T-cell (primary cell): ENCODE measurements at places on chromosomes 2 and 18.

GRCh38 chr18:11883153-11883552 lies 25.0 kb downstream of the MPPE1 start:
- no peak for DNase-seq

- DNase-seq = no peak
Observed at GRCh38 chr18:11073971-11074370, 75.4 kb downstream of the PIEZO2 start.

- DNase-seq = no peak
Observed at GRCh38 chr2:67880291-67880761, 182.5 kb downstream of the C1D start.

DNA sequence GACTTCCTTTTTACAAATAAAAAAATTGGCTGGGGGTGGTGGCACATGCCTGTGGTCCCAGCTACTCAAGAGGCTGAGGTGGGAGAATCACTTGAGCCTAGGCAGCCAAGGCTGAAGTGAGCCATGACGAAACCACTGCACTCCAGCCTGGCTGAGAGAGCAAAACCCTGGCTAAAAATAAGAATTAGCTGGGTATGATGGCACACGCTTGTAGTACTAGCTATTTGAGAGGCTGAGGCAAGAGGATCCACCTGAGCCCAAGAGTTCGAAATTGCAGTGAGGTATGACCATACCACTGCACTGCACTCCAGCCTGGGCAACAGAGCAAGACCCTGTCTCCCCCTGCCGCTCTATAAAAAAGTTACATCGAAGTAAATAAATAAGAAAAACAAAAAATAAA lies 33.7 kb downstream of the GFPT1 start:
- no peak for DNase-seq

DNA sequence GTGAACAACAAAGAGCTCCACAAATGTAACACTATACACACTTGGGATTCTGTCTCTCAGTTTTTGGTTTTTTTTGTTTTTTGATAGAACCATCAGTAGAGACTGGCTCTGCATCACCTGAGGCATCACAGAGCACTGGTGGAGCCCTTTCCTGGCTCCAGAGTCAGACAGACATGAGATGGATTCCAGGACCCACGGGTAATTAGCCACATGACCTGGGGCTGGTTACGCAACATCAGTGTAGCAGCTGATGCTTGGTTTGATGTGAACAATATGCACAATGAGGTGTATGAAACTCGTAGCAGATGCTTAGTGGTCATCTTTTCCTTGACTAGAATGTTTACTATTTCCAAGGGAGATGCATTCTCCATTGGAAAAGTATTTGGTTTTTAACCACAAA lies 40.7 kb downstream of the CMPK2 start:
- no peak for DNase-seq

GRCh38 chr2:240873098-240873788 lies 4.6 kb downstream of the AGXT start:
- DNase-seq = no peak

- DNase-seq = no peak
Observed at GRCh38 chr2:119366161-119366648, 429 bp downstream of the C2orf76 start.

DNA sequence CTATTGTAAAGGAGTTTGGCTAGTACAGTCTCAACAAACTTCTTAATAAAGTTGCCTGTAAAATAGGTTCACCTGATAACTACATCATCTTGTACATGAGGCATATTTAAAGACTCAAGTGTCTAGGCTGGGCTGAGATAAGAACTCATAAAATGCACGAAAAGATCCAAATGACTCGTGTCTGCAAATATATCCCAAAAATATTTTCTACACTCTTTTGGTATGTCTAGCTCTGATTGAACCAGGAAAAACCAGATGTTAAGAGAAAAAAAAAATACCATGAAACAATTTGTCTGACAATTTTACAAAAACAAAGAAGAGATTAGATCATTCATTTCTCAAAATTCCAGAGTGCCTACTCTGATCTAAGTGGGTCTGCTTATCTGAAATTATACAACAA lies 166.9 kb upstream of the OSR1 start:
- no peak for DNase-seq

DNA sequence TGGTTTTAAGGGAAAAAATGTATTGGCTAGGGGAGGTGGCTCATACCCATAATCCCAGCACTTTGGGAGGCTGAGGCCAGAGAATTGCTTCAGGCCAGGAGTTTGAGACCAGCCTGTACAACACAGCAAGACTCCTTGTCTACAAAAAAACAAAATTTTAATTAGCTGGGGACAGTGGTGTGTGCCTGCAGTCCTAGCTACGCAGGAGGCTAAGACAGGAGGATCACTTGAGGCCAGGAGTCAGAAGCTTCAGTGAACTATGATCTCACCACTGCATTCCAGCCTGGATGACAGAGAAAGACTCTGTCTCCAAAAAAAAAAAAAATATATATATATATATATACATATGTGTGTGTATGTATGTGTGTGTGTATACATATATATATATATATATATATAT lies 18.5 kb downstream of the CCDC88A start:
- DNase-seq = no peak

DNA sequence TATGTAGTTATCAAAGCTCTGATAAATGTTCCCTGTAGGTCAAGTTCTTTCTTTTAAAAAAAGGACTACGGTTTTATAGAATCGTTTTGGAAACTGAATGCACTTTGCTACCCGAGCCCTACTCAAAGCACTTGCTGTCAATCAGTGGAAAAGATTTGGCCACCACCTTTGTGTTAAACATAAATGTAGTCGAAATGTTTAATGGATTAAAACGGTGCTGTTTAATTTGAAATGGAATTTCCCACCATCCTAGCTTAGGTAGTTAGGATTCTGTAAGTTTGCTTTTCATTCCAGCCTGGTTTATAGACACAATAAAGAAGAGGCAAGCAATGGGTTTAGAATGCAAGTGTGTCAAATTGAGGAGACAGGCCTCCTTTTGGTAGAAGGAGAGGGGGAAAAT lies 69.4 kb upstream of the MMADHC start:
- DNase-seq = no peak

GRCh38 chr2:183093857-183094657 lies 15.5 kb downstream of the DUSP19 start:
- no peak for DNase-seq

- no peak for DNase-seq
Observed at GRCh38 chr18:10152475-10152874, 238.7 kb downstream of the VAPA start.

GRCh38 chr18:59555995-59556659 lies 141.1 kb downstream of the CCBE1 start:
- DNase-seq = no peak

- DNase-seq = no peak
Observed at GRCh38 chr2:109049022-109049421, 60.0 kb upstream of the EDAR start.

- DNase-seq = no peak
Observed at GRCh38 chr18:58297198-58297597, 253.2 kb downstream of the NEDD4L start.

GRCh38 chr18:58615140-58616132 lies 13.5 kb downstream of the ALPK2 start:
- DNase-seq = peak; percentile 43

GRCh38 chr2:74179063-74179865 lies 585 bp upstream of the MOB1A start:
- DNase-seq = no peak

- no peak for DNase-seq
Observed at GRCh38 chr18:55688030-55688429, 100.0 kb upstream of the TCF4 start.

DNA sequence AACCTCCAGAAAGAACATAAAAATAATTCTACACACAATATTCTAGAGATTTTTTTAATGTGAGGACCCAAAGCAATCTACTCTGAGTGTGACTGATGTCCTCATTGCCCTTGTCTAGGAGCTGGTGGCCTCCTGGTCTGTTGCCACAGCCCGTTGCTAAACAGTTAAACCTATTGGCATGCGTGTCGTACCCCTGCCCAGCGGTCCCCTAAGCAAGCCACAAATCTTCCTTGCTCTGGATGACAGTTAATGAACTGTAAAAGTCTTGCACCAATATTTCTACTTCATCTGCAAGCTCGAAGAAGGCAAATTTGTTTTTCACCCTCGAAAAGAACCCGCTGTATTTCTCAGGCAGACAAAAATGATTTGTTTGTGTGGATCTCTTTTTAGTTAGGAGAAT lies 489.1 kb upstream of the MEX3C start:
- no peak for DNase-seq

GRCh38 chr2:126817172-126817571 lies 81.5 kb upstream of the TEX51 start:
- DNase-seq = no peak

DNA sequence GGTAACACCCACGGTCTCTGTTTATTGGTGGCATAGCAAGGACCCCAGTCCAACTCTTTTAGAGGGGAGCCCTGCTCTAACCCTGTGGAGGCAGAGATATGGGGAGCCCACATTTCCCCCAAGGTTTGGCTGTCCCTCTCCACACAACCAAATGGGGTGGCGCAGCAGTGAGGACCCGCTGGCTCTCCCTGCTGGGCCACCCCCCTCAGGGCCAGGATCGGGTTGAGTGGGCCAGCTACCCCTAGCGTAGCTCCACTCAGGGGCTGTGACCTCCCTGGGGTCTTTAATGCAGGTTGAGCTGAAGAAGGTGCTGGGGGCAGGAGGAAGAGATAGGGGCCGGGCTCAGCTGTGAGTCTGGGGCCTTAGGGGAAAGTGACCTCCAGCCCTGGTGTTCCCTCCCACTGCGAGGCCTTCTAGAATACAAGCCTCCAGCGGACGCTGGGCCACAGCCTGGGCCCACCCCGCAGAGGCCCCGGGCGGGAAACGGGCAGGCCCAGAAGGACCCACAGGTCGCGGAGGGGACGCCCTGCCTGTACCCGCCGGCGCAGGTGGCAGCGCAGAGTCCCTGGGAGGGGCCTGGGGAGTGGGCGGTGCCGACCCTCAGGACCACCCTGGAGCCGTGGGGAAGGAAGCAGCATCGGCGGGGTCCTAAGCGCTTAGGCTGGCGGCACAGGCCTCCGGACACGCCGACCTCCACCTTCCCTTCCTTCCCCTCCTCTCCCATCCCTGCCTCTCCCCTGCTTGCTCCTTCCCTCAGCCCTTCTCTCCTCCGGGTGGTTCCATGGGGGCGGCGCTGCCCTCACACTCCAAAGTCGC lies 9.6 kb downstream of the CROCC2 start:
- DNase-seq = no peak

DNA sequence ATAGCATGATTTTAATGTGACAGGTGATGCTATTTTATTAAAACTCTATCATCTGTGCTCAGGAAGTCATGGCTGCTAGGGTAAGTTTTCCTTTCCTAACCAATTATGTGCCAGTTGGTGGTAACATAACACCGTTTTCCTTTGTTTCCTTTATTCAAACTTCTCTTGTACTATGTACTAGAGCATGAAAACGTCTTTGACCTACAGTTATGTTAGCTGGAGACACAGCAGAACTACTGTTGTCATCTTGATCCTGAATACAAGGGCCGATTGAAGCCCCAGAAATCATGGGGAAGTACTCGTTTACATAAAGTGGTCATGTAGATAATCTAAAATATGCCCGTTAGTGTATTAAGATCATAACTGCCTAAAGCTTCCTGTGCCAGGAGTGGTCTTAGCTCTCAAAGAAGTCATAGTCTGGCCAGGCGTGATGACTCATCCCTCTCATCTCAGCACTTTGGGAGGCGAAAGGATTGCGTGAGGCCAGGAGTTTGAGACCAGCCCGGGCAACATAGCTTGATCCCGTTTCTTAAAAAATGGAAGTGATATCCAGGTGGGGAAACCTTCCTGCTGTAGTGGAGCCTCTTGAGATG lies 20.5 kb downstream of the NEDD4L start:
- DNase-seq = no peak

- DNase-seq = no peak
Observed at GRCh38 chr18:51168960-51169662, 28.4 kb downstream of the MEX3C start.
